ENCODE measurements at places on chromosomes 4 and X.

DNA sequence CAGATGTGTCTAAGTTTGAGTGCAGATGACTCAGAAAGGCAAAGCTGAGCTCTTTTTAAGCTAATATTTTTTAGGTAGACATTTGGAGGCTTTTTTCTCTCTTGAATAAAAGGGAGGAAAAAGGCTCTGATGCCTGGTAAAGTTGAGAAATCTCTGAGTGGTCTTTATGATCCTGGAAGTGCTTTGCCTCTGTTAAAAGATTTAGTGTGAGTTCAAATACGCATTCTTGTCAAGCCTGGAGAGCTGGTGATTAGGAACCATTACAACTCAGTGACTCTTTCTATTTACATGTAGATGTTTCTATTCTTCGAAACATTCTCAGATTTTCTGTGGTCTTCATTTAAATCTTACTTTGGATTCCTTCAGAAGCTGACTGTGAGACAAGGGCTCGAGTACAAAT is 143.4 kb upstream of the MED14 start:
- DNase-seq, result no peak

GRCh38 chrX:41824551-41824950 is 98.8 kb downstream of the CASK start:
- no peak for DNase-seq

DNA sequence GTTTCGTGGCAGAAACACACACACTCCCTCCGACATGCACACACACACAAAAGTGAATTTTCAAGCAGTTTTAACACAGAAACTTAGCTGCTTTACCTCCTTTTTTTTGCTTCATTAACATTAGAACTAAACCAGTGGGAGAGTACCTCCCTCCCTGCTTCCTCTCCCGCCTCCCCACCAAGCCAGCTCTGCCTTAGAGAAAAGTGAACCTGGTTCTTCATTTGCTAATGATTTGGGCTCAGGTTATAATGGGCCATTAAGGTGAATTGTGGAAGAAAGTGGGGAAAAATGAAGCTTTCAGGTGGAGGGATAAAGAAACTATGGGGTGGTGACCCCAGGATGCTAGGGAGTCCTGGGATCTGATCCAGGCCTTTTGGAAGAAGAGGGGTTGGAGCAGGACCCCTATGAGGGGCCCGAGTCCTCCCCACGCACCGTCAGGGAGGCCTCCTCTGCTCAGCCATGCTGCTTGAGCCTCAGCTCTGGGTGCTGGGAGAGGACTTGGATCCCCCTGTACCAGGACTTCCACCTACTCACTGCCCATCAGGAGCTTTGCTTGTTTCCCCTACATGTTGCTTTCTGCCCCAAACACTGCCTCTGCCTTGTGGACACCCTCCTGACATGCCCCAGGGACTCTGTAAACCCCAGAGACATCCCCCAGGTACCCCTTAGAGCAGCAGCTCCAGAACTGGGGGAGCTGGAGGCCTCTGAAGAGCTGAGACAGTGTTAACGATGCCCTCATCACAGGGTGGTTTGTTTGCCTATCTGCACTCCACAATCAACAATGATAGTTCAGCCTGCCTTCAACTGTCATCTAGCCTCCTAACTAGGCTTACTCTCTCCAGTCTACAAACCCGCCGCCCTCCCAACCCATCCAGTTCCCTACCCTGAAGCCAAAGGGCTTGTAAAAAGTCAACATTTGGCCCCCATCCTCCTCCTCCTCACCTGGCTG is 6.5 kb upstream of the JADE1 start:
- DNase-seq, result no peak

DNA sequence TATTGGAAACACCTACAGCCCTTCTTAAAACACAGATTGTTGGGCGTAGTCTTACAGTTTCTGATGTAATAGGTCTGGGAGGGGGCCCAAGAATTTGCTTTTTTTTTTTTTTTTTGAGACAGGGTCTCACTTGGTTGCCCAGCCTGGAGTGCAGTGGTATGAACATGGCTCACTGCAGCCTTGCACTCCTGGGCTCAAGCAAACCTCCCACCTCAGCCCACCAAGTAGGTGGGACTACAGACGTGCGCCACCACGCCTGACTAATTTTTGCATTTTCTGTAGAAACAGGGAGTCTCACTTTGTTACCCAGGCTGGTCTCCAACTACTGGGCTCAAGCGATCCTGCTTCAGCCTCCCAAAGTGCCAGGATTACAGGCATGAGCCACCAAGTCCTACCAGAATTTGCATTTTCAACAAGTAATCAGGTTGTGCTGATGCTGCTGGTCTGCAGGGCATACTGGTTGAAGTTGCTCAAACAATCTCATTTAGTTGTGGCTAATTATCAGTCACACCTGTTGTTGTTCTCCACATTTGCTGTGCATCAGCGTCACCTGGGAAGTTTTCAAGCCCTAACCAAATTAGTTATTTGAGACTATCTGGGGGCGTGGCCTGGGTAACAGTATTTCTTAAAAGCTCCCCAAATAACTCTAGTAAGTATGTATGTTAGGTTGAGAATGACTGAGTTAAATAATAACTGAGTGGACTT is 14.0 kb downstream of the TMEM154 start:
- no peak for DNase-seq

DNA sequence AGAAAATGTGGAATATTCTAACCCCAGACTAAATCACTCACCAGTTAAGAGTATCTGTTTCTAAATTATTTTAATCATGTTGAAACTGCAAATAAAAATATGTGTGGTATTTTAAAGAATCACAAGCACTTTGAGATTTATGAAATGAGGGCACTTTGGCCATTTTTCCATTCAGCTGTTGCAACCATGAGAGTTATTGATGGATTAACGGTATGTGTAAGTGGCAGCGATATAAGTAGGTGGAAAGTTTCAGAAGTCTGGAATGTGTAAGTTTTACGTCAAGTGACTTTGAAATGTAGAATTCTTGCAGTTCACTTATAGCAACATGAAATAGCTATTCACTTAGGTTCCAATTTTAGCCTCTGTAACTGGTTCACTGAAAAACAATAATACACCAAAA is 905.1 kb upstream of the SLIT2 start:
- no peak for DNase-seq

DNA sequence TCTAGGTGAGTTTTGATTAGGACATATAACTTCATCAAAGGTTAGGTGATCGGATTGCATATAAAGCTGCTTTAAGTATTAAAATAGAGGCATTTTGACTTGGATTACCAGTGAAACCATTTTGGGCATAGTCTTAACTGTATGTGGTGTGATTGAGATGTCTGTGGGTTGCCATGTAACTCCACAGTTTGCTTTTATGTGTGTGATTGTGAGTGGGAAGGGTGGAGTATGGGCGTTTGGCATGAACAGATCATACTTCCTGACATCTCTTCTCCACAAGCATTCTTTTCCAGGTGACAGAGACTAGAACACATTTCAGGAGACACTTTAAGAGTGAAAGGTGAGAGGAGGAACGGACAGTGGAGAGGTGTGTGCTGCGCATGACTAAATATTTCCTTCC is 136.1 kb downstream of the CEP135 start:
- no peak for DNase-seq

DNA sequence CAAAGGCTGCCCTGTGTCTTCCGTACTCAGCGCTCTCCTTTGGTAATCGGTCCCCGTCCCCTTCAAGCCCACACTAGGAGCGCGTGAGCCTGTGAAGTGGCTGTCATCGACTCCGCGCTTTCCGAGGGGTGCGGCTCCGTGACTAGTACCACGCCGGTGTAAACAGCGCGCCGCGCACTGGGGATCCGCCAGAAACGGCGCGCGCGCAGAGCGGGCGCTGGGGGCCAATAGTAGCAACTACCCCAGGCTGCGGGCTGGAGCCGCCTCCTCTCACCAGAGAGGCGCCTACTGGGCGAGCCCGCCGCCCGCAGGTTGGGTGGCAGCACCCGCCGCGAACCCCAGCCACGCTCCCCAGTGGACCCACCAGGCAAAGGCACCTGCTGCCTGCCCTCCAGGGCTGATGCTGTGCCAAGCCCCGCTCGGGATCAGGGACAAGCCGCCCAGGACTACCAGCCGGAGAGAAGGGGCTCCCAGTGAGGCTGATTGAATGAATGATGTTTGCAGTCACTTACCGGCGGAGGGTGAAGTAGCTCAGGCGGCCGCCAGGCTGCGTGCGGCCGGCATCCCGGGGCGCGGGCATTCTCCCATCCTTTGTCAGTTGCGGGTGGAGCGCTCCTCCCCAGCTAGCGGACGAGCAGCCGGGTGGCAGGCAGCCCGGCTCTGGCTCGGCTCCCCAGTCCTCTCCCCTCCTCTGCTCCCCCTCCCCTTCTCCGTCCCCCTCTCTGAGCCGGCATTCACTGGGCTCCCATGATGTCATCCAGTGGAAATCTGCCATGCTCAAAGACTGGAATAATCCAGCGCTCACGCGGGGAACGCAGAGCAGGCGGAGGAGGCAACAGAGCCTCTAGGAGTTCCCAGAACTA is 370.3 kb upstream of the SMIM31 start:
- DNase-seq, result peak; percentile 2

- DNase-seq, result no peak
Observed at GRCh38 chr4:161841759-161842158, 322.0 kb downstream of the FSTL5 start.

GRCh38 chr4:10102474-10103332 is 13.9 kb downstream of the WDR1 start:
- DNase-seq, result no peak

DNA sequence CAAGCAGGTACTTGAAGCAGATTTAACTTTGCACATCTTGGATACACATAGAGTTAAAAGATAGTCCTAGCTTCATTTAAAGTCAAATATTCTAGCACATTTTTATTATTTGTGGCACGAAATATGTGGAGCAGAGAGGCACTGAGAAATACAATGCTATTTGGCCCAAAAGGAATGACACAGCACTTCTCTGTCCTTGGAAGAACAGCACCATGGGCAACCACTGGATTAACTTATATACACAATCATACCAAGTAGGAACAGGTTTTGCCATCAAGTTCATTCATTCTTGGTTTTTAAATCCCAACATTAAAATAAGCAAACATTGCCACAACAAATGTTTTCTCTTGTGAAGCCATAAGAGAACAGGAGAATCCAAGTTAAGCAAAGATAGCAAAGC is 924 bp upstream of the ENAM start:
- no peak for DNase-seq

GRCh38 chr4:53916431-53916889 is 147.9 kb downstream of the CHIC2 start:
- no peak for DNase-seq

- no peak for DNase-seq
Observed at GRCh38 chrX:39581411-39581810, 516.3 kb downstream of the BCOR start.
